ENCODE measurements at places on chromosomes 16 and 17.

DNA sequence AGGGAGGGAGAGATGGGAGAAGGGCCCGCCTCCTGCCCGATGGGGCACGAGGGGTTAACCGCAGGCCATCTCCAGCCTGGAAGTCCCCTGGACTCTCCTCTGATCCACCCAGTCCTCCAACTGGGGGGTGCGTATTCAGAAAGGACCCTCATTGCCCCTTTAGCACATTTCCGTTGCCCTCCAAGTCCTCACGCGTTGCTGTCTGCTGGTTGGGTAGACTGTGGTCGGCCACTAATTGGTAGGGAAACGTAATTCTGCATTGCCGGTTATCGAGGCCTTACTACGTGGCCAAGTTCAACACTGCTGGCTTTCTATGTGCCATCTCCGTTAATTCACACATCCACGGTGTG, 103.4 kb downstream of the FOXL1 start:
- DNase-seq, result no peak

DNA sequence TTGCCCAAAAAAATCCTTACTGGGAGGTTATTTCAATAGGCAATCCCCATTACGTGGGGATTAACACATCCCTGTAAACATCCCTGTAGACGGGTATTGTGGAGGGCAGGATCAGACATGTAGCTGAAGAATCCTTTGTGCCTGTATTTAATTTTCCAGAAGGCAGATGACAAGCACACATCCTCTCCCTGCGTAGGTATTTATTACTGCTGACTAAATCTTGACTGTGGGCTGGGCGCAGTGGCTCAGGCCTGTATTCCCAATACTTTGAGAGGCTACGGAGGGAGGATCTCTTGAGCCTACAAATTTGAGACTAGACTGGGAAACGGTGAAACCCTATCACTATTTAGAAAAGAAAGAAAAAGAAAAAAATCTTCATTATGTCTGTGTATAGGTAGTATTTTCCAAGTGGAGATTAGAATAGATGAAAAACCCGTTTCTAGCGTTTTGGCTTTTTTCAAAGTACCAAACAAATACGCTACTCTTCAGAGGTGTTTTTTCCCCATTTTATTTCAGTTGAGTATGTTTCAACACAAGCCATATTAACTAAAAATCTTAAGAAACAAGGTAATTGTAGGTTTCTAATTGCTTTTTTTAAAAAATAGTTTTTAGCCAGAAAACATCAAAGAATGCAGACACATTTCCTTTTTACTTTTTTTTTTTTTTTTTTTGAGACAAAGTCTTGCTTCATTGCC, 1.5 kb upstream of the MARF1 start:
- no peak for DNase-seq

- no peak for DNase-seq
Observed at GRCh38 chr16:49866595-49867071, 10.7 kb upstream of the ZNF423 start.

DNA sequence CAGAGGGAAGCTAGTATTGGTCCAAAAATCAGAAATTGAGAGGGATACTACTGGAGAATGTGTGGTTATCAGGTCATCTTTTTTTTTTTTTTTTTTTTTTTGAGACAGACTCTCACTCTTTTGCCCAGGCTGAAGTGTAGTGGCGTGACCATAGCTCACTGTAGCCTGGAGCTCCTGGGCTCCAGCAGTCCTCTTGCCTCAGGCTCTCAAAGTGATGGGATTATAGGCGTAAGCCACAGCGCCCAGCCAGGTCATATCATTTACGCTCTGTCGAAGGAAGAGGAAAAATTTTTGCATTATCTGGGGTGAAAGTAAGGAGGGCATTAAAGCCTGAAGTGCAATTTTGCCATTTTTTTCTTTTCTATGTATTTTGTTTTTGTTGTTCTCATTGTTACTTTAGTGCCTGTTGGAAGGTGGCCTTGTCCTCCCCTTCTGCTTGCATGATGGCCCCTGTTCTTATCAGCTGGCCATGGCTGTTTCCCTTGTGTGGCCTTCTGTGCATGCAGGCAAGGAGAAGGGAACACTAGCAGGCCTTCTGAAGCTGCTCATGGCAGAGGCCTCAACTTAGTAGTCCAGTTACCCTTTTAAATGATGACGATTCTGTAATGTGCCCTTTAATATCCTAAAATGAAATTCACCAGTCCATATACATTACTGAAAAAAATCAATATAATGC, 118.3 kb downstream of the SPECC1 start:
- no peak for DNase-seq

DNA sequence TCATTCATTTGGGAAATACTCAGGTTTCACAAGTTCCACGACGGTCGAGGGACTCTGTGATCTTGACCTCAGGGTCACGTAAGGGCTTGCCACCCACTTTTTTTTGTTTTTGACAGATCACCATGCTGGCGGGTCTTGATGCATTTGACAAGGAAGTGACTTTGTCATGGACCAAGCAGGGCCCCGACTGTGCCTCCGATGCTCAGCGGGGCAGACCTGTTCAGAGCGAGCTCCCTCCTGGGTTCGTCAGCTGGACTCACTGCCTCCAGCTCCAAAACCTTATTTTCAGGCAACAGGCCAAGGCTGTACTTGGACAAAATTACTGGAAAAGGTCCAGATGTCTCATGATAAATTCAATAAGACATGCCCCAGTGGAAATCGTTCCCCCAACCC, 9.0 kb upstream of the CLEC18A start:
- DNase-seq, result no peak

GRCh38 chr16:14070877-14071575, at the start of gene MRTFB:
Gene MRTFB, plus strand, starts transcription at chr16:14071319. Its CDS starts 69,288 bp downstream, at chr16:14140607.
- DNase-seq, result peak; percentile 93

GRCh38 chr16:74718741-74719610, 18.3 kb upstream of the MLKL start:
- DNase-seq, result no peak

GRCh38 chr17:41496803-41497484, 7.2 kb upstream of the KRT36 start:
- DNase-seq, result peak; percentile 11

- peak; percentile 22 for DNase-seq
Observed at GRCh38 chr17:82804442-82805191, 35.2 kb downstream of the ZNF750 start.

DNA sequence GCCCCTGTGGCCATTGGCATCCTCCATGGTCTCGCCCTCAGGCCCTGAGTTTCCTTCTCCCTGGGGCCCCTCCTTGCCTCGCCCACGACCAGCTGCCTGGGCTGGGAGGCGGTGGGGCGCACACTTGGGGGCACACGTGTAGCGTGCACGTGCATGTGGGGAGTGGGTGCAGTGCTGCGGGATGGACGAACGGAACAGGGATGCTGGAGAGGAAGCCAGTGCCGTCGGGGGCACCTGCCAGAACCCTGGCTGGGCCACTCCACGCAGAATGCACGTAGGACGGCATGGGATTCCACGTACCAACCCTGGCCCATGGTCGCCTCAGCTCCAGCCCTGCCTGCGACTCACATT, 80.4 kb downstream of the KLHDC4 start:
- DNase-seq, result no peak

DNA sequence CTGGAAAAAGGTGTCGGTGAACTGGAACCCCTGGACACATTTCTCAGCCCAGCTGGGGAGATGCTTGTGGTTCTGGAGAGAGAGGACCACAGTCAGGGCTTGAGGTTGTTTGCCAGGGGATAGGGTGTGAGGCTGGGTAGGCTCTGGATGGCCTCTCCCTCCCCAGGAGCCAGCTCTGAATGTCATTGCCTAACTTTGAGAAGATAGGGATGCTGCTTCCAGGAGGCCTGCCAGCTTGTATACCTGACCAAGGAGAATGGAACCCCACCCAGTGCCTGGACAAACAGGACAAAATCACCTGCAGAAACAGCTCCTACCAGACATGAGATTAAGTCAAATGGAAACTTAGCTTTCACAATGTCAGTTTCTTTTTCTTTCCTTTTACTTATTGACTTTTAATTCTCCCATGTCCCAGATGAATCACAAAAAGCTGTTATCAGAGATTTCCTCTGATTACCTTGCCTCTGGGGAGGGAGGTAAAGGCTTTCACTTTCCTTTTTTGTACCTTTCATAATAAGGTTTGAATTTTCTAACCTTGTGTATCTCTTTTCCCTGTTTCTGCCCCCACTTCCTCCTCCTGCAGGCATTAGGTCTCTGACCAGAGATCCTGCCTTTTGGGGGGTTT, 29.8 kb upstream of the PLLP start:
- no peak for DNase-seq

DNA sequence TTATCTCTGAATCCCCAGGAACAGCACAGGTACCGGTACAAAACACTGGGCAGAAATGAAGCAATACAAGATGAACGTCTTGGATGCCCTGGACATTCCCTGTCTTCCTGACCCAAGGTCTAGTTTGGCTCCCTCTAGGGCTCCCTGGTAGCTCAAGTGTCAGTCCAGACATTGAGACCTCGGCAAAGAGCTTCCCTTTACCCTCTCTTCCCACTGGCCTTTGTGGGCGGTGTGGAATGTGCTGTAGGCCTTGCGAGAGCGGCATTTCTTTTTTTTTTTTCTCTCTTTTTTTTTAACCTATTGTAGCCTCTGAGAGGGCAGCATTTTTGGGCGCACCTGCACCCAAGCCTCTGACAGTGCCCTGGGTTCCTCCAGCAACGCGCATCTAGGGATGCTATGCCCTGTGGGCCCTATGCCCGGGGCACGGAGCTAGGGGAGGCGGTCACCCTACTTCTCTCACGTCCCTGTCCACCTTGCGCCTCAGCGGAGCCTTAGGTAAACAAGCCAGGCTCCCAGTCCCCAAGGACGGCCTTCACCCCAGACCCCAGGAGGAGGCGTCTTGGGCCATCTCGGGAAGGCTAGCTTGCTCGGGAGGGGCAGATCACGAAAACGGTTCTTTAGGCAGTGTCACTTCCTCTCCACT, 1.2 kb upstream of the NFATC3 start:
- no peak for DNase-seq

DNA sequence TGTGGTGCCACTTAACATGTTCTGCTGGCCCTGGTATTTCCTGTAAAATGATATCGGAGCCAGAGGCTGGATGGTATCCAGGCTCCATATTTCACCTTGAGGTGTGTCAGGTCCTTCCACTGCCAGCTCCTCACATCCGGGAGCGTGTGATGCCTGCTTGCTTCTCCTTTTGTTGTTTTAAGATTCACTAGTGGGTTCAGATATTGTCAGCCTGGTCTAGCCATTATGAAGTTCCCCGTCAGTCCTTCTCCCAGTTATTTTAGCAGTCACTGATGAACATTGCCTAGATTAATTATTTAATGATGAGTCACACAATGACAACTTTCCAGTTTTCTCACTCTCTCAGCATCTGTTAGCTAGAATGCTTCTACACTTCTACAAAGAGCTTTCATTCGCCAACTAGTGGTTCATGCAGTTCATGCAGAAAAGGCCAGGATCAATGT, 11.3 kb downstream of the DNAAF1 start:
- DNase-seq, result no peak

DNA sequence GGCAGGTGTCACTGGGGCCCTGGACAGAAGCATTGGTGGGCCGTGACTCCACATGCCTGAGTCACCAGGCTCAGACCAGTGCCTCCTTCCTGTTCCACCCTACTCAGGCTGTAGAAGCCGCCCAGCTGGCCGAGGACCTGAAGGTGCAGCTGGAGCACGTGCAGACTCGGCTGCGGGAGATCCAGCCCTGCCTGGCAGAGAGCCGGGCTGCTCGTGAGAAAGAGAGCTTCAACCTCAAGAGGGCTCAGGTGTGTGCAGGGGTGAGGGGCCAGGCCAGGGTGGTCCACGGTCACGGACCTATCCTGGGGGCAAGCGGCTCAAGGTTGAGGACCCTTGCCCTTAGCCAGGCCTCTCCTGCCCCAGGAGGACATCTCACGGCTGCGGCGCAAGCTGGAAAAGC, 9.6 kb downstream of the RNF40 start:
- no peak for DNase-seq

DNA sequence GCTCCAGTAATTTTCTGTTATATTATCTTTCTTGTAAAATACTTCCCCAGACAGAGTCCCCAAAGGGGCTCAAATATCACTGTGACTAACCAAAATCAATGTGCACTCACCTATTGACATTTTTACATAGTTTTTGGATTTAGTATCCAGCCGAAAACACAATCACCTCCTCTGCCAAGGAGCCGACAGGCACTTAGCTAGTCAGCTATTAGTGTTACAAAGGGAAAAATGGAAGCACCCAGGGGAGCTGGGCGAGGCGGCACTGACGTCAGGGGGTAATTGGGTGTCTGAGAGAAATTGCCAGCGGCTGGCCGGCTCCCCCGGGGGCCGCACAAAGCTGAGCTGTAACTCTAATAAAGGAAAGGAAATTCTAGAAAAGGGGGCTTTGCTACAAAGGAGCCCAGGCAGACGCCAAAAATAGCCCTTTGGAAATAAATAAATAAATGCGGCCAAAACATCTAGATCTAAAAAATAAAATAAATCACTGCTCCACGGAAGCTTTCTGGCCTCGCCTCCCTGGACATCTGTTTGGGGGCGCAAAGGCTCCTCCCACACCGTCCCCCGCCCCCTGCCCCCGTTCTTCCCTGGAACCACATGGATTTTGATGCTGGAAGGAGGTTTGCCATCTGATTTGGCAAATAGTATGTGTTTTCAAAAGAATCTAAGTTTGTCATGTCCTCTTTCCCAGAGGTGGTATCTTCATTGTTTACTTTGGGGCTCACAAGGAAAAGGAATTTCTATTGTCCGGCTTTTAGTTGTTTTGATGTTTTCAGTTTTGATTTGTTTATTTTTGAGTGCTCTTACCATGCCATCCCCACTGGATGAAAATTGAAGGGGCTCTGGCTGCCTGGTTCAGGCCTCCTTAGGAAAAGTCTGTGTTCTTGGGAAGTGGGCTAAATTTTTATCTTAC, 156.7 kb downstream of the ZNF423 start:
- DNase-seq, result peak; percentile 75

DNA sequence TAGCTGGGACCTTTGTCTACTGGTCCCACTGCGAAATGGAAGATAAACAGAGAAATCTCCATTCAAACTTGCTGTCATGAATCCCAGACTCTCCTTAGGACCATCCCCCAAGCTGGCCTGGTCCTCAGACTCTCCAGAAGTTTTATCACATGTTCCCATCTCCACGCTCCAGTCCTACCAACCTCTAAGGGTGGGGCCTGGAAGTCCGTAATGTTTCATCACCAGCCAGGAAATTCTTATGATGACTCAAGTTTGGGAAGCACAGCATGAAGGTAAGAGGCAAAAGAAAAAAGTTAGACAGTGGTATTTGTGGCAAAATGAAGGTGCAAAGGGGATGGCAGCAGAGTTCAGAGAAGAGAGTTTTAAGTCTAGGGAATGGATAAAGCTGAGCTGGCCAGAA, 52.7 kb downstream of the ZNF18 start:
- no peak for DNase-seq

DNA sequence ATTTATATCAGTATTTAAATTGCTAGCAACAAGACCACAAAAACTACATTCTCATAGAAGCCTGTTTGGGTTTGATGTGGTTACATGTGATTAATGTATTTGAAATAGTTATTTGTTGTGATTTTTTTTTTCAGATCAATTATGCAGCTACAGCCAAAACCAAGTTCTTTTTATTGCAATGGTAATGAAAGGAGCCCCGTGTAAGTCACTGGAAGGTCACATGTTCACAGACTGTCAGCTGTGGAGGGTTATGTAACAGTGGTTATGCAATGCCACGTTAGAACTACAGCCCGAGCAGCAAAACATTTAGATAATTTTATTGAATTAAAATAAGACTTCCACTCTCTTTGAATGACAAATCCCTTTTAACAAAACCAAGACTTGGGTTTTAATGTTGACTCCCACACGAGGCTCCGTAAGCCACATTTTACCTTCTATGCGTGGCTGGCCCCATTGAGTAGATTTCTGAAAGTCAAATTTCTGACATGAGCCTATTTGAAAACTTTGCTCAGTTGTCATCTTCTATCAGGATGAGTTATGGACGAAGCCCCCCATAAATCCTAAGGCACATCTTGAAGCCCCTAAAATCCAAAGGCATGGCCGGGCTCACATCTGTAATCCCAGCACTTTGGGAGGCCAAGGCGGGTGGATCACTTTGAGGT, 41.8 kb upstream of the SEC14L1 start:
- DNase-seq, result no peak

- DNase-seq, result peak; percentile 43
Observed at GRCh38 chr17:83199500-83200201, 120.2 kb downstream of the METRNL start.
